ENCODE measurements at places on chromosomes 5 and 9.
A peak's percentile ranks its signal among the peaks of the same experiment; 100 is the strongest.

DNA sequence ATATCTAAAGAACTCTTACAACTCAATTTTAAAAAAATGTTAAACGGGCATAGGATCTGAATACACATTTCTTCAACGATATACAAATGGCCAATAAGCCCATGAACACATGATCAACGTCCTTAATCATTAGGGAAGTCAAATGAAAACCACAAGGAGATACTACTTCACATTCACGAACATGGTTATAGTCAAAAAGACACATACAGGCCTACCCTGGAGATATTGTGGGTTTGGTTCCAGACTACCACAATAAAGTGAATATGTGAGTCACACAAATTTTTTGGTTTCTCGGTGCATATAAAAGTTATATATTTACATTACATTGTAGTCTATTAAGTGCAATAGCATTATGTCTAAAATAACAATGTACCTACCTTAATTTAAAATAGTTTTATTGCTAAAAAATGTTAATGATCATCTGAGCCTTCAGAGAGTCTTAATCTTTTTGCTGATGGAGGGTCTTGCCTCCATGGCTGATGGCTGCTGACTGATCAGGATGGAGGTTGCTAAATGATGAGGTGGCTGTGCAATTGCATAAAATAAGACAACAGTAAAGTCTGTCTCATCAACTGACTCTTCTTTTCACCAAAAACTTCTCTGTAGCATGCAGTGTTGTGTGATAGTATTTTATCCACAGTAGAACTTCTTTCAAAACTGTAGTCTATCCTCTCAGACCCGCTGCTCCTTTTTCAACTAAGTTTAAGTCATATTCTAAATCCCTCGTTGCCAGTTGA, 15.1 kb downstream of the AK3 start:
- DNase-seq, result no peak

DNA sequence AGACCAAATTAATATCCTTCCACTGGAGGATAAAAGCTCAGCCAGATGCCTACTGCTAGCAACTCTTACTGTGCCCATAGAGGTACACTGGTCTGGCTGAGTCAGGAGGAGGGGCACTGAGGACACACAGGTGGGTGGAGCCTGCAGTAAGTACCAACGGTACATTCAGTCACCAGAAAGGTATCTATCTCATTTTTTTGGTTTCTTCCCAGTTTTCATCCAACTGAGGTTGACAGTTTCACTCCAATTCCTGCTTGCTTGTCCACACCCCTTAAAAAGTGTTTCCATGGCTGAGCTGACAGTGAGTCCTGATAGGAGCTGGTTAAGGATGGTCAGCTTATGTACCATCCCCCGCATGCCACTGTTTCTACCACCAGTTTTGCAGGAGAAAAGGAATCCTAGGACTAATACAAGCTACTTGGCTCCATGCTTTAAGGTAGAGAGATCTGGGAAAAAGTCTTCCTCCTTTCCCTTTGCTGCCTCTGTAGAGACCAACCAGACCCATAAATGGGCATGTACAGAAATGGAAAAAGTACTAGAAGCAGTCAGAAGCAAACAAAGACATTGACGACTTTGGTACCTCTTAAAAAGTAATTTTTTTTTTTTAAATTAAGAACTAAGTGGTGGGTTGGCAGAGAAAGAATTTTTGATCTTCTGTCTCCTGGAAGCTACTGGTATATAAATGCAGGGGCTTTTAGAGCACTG, 3.2 kb downstream of the ELL2 start:
- DNase-seq, result no peak

DNA sequence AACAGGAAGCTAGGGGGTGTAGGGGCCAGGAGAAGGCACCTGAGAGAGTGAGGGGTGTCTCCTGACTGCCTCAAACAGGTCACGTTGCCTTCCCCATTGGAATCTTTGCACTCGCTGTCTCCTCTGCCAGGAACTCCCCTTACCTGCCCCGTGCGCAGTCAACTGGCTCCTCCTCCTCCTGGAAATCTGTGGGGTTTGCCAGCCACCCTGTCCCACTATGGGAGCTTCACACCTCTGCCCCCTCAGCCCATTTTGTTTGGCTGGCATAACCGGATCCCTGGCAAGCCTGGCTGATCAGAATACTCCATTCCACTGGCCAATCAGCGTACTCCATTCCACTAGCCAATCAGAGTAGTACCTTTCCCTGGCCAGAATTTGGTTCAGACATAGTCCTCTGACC, 10.4 kb upstream of the SLC34A1 start:
- DNase-seq, result no peak

GRCh38 chr9:135985459-135985774, 24.2 kb upstream of the UBAC1 start:
- no peak for DNase-seq

GRCh38 chr5:121867403-121867802, 15.7 kb downstream of the FTMT start:
- peak; percentile 86 for DNase-seq

- no peak for DNase-seq
Measured at GRCh38 chr5:126462239-126463014, 39.2 kb downstream of the GRAMD2B start.

GRCh38 chr5:5983261-5983980, 394.9 kb downstream of the MED10 start:
- DNase-seq, result no peak

DNA sequence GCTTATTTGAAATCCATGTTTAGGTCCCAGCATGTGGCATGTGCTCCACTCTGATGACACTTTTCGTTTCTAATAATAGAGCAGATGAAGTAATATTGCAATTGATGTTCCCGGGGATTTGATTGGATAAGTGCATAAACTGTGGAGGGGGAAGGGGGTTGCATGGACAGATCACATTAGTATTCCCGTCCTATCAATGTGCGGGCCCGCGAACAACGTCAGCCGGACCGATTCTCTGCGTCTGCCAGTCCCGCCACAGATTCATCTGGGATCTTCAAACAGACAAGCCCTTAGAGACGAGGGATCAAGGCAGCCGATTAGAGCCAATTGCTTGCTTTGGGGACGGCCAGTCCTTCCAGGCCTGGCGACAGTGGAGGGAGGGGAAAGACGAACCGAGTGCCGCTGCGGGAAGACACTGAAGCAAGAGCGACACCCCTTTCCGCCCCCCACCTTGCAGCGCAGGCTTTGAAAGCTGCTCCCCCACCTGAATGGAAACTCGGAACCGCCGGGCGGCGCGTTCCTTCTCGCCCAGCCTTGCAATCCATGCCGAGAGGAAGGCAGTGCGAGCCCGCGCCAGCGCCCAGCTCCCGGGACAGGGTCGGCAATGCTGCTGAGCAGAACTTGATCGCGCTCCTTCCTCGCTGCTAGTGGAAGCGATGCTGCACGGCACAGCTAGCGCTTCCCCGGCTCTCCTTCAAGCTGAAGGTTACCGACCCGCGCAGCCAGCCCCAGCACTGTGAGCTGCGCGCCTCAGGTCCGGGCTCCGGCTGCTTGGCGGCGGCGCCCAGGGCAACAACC, at the start of gene RGS7BP:
Gene RGS7BP, plus strand, starts transcription at position 247 of the 798 bp plus-strand sequence. CDS start 610 bp downstream, outside the sequence.
- peak; percentile 82 for DNase-seq
